ENCODE measurements at places on chromosomes 1 and 21. TPM values are rescaled to one million over a fixed set of nuclear protein-coding genes. Genes with fewer than 3 reads are reported as not detected.

The KRTAP13-2 gene
- total RNA-seq, result not detected

The EVA1C gene
- total RNA-seq, result 13.9 TPM

The CIART gene
- 1.2 TPM for total RNA-seq

The ITLN1 gene
- not detected for total RNA-seq

The SSU72 gene
- 134 TPM for total RNA-seq

The SLC9A1 gene
- 24.4 TPM for total RNA-seq

The MRPL37 gene
- 40.6 TPM for total RNA-seq
